Urothelium cell line (cell line): ENCODE measurements at places on chromosomes 7 and 10.

- no peak for DNase-seq
These were observed 37.2 kb downstream of the MKLN1 start for GRCh38 chr7:131364767-131365344.

GRCh38 chr10:109937460-109938065 is 14.3 kb upstream of the XPNPEP1 start:
- no peak for DNase-seq

DNA sequence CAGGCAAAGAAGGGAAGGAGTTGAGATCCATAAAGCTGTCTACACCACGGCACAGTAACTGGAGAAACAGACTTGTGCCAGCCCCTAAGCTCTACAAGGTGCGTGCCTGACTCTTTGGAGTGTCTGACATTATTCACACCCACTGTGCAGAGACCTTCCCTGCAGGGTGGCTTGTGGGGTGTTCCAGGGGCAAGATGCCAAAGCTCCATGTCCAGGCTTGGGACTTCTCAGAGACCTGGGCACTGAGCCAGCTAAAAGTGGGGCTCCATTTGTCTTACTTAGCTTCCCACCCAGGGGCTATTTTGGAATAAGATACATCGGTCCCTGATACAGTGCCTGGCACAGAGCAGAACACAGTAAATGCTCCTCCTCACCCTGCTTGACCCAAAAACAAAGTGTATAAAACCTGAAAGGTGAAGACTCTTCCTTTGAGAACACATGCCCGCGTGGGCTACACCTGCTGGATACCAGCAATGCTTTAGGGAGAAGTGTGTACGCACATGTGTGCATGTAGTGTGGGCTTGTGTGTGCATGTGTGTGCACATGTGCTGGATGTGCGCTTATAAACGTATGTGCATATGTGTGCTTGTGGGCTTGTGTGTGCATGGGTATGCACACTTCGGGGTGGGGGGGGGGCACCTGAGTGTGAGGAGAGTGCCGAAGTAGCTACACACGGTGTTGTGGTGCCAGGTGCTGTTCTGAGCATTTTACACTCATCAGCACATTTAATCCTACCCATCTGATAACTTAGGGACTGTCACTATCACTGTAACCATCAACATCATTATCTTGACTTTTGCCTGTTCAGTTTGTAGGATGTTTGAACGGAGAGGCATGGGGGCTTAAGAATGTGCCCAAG is 143.0 kb downstream of the ARHGAP22 start:
- DNase-seq: no peak

DNA sequence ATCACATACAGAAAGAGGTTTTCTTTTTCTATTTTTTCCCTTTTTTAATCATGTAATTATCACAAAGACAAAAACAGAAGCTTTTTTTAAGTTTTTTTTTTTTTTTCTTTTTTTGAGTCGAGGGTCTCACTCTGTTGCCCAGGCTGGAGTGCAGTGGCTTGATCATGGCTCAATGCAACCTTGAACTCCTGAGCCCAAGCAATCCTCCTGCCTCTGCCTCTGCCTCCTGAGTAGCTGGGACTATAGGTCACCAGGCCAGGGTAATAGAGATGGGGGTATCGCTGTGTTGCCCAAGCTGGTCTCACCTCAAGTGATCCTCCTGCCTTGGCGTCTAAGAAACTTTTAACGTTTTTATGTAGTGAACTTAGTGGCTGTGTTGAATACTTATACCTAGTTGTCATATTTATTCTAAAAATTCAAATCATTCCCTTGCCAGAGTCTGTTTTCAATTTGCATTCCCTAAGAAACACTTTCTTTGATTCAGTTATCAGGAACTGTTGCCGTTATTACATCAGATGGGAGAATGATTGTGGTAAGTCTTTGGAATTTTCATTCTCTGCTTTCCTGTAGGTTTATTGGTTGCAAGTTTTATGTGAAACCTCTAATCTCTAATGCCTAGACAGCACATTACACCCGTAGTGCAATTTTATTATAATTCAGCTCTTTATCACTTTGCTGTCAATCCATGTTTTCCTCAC is 1.3 kb downstream of the LSM8 start:
- DNase-seq: no peak

DNA sequence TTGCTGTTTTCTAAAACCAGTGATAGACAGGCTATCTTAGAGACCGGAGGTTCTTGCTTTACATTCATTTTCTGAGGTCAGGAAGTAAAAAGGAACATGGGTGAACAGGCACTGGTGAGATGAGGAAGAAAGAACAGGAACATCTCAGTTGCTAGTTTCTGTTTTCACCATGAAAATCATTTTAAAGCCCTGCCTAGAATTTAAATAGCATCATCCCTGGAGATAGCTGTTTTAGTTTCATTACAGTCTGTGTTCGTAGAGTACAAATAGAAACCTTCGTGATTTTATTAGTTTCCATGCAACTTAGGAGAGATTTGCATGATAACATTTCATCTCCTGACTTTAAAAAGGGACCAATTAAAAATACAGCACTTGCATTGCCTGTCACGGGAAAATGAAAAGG is 14.7 kb downstream of the KCNMA1 start:
- DNase-seq: no peak
